Neural progenitor cell (in vitro differentiated cells): ENCODE measurements at places on chromosomes 4 and X.
A peak's percentile ranks its signal among the peaks of the same experiment; 100 is the strongest.

DNA sequence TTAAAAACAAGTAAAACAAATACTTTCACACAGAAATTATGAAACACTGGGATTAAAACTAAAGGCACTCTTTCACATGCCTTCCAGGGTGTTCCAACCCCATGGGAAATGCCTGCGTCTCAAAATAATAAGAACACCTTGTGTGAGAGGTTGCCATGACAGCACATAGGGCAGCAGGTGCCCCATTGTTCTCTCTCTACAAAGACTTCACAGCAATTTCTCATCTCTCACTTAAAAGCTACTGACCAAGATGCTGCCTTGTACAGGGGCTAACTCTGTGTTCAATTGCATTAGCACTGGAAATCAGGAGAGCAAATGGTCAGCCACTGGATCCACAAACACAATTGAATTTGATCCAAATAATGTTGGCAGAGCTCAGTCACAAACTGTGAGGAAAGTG, 102.5 kb upstream of the GALNTL6 start:
- DNase-seq = peak; percentile 24

GRCh38 chr4:26320538-26321372, at the start of gene RBPJ:
TSS of gene RBPJ (plus strand) at chr4:26321014. CDS start at chr4:26321029, 15 bp downstream.
- DNase-seq = peak; percentile 98

- DNase-seq = no peak
These were observed 25.8 kb downstream of the DOCK11 start for GRCh38 chrX:118521435-118521834.

GRCh38 chr4:183099537-183100297, 660 bp downstream of the WWC2 start:
- DNase-seq = peak; percentile 83

- no peak for DNase-seq
These were observed 48.3 kb downstream of the RAB33B start for GRCh38 chr4:139501927-139502899.

DNA sequence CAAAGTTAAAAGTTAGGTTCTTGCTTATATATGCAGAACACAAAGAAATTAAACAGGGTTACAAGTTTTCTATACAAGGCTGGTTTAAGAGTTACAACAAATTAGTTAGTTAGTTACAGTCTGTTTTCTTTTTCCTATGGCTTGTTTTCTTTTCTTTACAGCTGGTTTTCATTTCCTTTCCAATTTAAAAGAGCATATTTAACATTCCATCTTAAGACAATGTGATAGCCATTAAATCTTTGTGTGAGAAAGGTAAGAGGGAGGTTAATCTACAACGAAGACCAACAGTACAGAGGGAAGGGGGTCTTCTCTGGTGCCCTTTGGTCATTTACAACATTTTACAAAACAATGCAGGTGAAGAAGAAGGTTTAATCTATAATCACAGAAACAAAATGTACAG, 290.6 kb downstream of the ZNF674 start:
- no peak for DNase-seq

- peak; percentile 59 for DNase-seq
These were observed 192.3 kb upstream of the CXorf66 start for GRCh38 chrX:140157611-140158010.

- DNase-seq = peak; percentile 30
These were observed 37.2 kb downstream of the GUCY1B1 start for GRCh38 chr4:155795991-155796390.

GRCh38 chrX:121987163-121987562, 939.8 kb downstream of the GLUD2 start:
- no peak for DNase-seq

GRCh38 chr4:15031993-15032675, 29.9 kb downstream of the CPEB2 start:
- no peak for DNase-seq

GRCh38 chr4:70715097-70715496, 6.7 kb upstream of the RUFY3 start:
- no peak for DNase-seq

DNA sequence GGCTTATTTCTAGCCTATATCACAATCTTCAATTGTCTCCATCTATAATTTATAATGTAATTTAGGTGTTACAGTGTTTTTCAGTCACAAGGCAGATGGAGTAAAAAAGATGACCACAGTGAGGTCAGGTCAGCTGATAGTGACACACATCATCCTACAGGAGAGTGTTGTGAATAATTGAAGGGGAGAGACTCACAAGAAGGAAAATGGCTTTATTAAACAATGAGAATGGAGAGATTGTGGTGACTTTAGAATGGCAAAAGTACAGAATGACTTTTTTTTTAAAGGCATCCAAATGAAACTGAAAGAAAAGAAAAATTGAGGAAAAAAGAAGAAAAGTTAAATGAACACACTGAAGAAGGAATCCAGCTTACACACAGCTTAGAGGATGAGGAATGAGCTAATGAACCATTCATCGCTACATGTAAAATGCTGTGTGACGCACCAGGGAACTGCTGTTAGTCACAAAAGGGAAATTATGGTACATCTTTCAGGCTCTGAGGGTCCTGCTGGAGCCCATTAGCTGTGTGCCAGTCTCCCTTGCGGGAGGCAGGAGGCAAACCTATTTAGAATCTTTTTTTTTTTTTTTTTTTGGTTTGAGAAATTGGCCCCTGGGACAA, 56.6 kb downstream of the SPRY1 start:
- DNase-seq = peak; percentile 4

DNA sequence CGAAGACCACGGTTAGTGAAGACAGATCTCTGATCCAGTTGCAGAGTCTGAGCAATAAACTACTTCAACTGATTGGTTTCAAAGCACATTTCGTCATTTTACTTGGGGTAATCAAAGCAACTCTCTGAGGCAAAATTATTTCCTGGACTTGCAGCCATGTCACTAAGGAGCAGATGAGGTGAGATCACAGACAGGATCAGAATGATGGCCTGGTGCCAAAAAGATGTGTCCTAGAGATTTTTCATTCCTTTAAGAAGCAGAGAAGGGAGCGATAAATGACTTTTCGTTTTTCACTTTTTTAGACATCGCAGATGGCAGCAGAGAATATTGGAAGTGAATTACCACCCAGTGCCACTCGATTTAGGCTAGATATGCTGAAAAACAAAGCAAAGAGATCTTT, 83.9 kb downstream of the PTTG2 start:
- no peak for DNase-seq

DNA sequence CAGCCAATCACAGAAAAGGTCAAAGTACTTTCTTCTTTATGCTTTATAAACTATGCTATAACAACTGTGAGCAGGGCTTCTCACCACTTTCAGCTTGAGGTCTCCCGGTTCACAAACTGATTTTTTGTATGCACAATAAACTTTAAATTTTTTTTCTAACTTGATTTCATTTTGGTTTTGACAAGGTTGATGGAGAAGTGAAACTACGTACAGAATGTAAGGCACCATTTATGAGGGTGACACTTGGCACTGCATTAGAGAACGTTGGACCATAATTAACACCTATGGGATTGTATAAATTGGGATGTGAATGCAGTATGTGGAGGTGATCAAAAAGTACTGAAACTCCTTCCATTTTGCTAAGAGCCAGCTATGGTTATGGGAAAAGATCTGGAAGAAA, 857.9 kb upstream of the HTR2C start:
- DNase-seq = no peak

- DNase-seq = no peak
These were observed 52.3 kb downstream of the SHOX start for GRCh38 chrX:682892-683291.

DNA sequence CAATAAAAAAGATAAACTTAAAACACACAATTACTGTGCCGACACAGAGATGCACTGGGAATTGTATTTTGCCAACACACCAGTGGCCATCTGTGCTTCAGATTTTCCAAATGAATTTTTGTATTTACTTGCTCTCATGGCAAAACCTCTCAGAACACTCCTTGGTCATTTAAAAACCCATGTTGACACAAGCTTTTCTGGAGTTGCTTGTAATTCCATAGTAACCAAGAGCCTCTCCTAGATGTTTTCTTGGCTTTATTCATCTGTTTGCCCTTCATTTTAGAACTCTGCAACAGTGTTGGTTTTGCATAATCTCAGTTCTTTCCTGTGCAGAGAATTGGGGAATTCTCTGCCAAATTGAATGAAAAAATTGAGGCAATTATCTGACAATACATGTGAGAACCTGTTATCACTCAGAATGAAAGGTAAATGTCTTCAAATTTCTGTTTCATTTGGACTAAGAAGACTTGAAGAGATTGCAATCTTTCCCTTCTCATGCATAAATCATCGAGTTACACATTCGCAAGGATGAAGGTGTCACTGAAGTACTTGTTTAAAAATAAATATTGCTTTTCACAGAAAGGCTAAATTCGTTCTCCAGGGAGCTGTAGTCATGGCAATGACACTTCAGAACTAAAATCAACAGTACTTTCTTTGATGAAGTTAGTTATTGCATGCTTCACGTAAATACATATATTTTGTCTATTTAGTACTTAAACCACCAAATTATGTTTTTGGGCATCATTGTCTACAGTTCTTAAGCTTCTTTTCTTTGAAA, 301.8 kb upstream of the CTSO start:
- DNase-seq = no peak

- peak; percentile 9 for DNase-seq
These were observed 64.0 kb upstream of the PGM2 start for GRCh38 chr4:37762294-37762990.

DNA sequence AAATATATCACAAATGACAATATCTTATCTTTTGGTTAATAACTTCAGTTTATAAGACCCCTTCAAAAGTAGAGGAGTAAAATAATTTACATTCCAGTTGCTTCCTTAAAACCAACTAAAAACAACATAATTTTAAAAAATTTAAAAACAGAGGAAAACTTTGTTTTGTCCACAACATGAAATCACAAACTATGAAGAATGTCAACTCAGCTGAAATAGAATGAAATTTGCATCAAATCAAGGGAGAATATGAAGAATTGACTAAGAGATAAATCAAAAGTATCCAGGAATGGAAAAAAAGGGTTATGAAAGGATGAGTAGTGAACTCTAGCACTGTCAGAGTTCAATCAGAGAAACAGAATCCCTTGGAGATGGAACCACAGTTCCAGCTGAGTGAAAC, 2.2 kb upstream of the YY2 start:
- DNase-seq = no peak

- no peak for DNase-seq
These were observed 333.1 kb downstream of the MAPK10 start for GRCh38 chr4:86026720-86027119.

- DNase-seq = no peak
These were observed 42.5 kb downstream of the BMP2K start for GRCh38 chr4:78818530-78819079.

- no peak for DNase-seq
These were observed 51.1 kb downstream of the TMEM156 start for GRCh38 chr4:38980903-38981676.

DNA sequence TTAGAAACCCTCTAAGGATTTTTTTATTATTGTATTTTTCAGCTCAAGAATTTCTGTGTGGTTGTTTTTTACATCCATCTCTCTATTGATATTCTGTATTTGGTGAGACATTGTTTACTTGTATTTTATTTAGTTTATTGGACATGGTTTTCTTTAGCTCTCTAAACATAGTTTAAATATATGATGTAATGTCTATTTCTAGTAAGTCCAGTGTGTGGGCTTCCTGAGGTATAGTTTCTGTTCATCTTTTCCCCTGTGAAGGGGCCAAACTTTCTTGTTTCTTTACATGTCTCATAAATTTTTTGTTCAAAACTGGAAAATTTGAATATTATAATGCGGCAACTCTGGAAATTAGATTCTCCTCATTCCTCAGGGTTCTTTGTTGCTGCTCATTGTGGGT, 28.2 kb upstream of the ATRX start:
- no peak for DNase-seq

DNA sequence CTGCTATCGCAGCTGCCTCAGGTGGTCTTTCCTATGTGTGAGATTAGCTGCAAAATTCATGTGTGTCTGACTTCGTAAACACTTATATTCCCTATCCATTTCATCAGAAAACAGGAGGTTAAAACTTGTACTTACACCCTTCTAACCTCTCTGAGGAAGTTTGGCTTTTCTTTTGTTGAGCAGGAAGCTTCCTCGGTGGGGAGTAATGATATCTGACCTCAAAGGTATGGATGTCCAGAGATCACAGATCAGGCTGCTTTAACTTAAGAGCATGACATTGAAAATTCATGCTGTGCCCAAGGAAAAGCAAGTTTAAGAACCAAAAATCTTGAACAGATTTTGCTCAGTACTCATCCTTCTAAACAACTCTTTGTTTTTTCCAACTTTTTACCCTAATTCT, 429.1 kb downstream of the STIM2 start:
- no peak for DNase-seq

- no peak for DNase-seq
These were observed 63.5 kb upstream of the PJA1 start for GRCh38 chrX:69228732-69229131.

DNA sequence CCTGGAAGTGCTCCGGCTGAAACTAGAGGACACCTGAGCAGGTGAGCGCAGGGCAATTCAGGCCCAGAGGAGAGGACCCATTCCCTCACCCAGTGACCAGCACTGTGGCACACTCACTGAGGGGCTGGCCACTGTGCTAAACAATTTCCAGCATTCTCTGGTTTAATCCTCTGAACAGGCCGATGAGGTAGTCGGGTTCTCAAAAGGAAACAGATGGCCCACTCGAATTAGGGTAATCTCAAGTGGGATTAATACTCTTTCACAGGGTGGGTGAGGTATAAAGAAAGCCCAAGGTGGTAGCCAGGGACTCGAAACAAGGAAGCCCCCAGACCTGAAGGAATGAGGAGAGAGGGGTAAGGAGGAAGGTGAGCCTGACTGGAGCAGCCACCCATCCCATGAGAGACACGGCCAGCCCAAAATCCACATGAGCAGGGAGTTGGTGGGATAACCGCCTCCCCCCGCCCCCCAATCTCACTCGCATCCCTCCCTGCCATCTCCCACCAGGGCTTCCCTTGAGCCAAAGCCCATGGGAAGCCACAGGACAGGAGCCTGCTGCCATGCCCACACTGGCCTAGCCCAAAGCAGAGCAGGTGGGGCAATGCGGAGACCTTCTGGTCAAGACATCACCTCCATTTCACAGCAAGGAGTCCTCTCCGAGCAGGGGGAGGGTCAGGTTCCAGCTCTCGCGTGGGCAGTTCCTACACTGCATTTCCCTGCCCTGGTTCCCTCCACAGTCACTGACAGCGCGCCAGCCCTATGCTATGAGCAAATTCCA, 55.0 kb downstream of the SH3KBP1 start:
- no peak for DNase-seq

DNA sequence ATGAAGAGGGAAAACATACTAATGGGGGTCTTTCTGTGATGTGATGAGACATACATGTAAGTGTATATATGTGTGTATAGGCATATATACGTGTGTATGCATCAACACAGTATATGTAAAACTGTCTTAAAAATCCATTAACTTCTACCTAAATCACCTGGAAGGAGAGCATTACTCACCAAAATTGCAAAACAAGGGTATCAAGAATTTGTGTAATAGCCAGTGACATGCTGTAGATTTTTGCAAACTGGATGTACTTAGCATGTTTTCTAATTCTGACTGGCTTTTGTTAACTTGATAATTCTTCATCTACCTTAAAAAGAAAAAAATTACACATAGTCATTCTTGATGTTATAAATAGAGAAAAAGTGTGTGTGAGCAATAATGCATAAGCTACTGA, 104.7 kb downstream of the PRRG1 start:
- DNase-seq = no peak

- no peak for DNase-seq
These were observed 215.9 kb downstream of the LRBA start for GRCh38 chr4:150799207-150799606.
